LHCN-M2 (cell line): ENCODE measurements at places on chromosomes 16 and 17.

DNA sequence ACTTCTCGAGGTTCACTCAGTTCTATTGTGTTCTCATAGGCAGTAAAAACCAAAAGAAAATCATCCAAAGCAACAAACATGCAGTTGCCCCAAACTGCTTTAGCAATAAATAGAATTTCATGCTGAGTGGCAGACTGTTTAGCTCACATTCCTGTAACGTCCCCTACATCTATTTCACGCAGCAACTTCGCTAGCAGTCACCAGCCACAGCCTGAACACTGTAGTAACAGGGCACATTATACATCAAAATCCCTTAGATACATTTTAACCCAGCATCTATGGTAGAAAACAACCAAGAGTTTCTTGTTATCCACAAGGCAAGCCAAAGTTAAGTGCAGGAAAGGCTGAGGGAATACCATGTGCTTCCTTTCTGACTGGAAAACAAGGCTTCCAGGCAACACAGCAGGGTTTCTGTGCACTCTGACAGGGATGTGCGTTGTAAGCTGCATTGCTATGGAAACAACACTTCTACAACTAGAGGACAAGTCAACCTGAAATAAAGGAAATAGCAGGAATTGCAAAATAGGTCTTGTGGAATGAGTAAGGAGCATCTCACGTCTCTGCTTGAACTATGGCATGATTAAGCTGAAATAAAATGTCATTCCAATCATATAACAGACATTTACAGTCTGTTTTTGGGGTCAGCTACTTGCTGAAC lies 55.4 kb downstream of the CFDP1 start:
- peak; percentile 95 for DNase-seq

DNA sequence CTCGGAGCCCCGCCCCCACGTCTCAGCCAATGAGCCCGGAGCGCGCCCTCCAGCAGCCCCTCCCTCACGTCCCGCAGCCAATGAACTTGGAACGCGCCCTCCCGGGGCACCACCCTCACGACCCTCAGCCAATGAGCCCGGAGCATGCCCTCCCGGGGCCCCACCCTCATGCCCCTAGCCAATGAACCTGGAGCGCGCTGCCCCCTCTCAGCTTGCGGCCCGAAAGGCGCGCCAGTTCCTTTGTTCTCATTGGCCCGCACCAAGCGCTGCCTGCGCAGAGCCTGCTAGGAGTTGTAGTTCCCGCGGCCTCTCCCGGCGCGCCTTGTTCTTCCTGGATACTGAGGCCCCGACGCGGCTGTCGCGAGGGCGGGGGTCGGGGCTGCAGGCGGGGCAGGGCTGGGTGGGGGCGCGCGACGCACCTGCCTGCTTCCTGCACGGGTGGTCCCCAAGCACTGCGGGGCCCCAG lies at the start of gene LRRC45:
Gene LRRC45, plus strand, starts transcription at position 325 of the 466 bp plus-strand sequence. CDS start 339 bp downstream, outside the sequence.
- DNase-seq: peak; percentile 99

DNA sequence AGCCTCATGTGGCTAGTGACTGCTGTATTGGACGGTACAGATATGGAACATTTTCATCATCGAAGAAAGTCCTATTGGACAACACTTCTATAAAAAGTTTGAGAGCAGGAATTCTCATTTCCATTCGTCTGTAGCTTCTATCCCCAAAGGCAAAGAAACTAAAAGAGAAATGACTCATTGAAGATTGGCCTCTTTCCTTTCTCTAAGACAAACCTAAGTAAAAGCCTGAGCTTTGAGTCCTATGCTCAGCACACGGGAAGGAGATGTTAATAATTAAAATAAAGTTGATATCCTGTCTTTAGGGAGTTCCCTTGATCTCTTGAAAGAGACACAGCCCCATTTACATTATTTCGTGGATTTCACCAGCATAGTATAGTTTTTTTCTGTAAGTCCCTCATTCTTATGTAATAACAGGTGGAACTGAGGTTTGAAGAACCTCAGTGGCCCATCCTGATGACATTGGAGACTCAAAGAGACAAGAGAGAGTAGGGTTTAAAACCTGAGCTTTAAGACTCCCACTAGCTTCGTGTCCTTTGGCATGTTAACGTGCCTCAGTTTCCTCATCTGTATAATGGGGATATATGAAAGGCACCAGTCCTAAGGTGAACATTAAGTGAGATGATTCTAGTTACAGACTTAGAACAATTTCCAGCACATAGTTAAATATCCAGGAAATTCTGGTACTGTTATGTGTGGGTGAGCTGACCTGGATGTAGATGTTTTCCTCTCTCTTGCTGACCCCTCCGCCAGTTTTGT lies 174.0 kb downstream of the IRX3 start:
- no peak for DNase-seq

GRCh38 chr16:12576878-12577277 lies 226.8 kb downstream of the CPPED1 start:
- no peak for DNase-seq

GRCh38 chr17:68102318-68102758 lies 66.8 kb downstream of the KPNA2 start:
- no peak for DNase-seq

- peak; percentile 4 for DNase-seq
These were observed 224.0 kb upstream of the TNRC6C start for GRCh38 chr17:77734371-77735080.

- DNase-seq: peak; percentile 86
These were observed 115.3 kb downstream of the SLC39A11 start for GRCh38 chr17:72976971-72977770.

DNA sequence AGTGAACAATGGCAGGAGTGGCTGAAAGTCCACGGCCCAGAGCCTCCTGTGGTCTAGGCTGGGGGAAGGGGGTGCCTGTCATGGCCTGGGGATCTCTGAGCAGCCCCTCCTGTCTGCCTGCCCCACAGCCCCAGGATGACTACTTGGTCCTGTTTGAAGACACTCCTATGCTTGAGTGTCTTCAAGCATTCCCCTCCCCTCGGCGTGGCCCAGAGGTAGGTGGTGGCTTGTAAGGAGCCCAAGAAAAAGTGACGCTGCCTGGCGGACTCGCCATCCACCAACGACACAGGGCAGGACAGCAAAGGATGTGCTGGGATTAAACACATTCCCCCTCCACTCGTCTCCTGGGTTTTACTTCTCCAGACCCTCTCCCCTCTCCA lies 5.7 kb downstream of the SULT1A1 start:
- DNase-seq: no peak

- DNase-seq: peak; percentile 71
These were observed 143.7 kb downstream of the ABCC12 start for GRCh38 chr16:48011878-48012658.

- no peak for DNase-seq
These were observed 144.6 kb upstream of the FOXF1 start for GRCh38 chr16:86365513-86366273.

DNA sequence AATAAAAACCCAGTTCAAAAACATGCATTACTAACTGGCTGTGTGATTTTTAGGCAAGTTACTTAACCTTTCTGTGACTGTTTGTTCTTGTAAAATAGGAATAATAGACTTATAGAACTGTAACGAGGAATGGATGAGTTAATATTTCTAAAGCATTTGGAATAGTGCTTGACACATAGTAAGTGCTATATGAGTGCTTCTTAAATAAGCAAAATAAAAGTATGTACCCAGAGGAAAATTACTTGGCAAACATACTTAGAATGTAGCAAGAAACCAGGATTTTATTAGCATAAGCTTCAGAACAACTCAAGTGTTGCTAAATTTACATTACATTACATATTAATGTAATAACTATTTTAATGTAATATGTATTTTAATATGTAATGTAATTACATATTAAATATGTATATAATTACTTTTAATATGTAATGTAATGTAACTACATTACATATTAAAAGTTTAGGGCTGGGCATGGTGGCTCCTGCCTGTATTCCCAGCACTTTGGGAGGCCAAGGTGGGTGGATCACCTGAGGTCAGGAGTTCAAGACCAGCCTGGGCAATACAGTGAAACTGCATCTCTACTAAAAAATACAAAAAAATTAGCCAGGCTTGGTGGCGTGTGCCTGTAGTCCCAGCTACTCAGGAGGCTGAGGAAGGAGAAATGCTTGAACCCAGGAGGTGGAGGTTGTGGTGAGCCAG lies 14.2 kb downstream of the NFAT5 start:
- DNase-seq: no peak

GRCh38 chr17:35752471-35752870 lies 568 bp downstream of the GAS2L2 start:
- DNase-seq: no peak
